ENCODE measurements at places on chromosomes 4 and X. TPM values are rescaled to one million over a fixed set of nuclear protein-coding genes. Genes with fewer than 3 reads are reported as not detected.

DNA sequence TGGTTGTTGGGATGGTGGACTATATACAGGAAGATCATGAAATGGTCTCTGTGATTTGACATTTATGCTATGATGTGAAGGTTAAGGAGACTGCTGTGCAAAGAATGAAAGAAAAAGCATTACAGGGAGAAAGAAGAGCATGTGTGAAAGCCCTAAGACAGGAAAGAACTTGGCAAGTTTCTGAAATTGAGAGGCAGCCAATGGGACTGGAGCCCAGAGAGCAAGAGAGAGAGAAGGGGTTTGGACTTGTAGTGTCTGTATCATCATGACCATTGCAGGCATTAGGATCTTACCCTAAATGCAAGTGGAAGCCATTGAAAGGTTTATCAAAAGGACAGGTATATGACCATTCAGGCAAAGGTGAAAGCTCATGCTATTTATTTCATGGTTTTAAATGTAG lies 147.1 kb downstream of the NAA11 start:
- H3K36me3 ChIP-seq: no peaks in the 10 kb centered on the region
- no peak for DNase-seq
- no peak overlapping the region for H3K4me3 ChIP-seq
- no peaks in the 10 kb centered on the region for H3K27me3 ChIP-seq
- H3K4me1 ChIP-seq: no peaks in the 10 kb centered on the region
- no peak overlapping the region for H3K27ac ChIP-seq

GRCh38 chr4:25144870-25145481 lies 15.3 kb downstream of the SEPSECS start:
- H3K4me1 ChIP-seq: no peaks in the 10 kb centered on the region
- no peaks in the 10 kb centered on the region for H3K36me3 ChIP-seq
- peak; percentile 5 for DNase-seq
- H3K27ac ChIP-seq: no peak overlapping the region
- H3K4me3 ChIP-seq: no peak overlapping the region

DNA sequence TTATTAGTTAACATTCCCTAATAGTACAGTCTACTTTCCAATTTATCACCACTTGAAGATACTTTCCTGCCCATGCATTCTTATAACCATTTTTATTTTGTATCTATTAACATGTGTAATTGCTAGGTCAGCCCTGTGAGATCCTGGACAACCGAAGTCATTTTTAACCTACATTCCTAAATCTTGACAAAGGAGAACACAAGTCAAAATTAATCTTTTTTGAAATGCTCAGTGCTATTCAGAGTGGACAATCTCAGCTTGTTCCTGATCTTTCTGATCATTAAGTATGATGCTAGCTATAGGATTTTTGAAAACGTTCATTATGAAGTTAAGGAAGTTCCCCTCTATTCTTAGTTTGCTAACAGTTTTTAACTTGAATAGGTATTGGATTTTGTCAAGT lies 37.5 kb downstream of the ANXA10 start:
- H3K27ac ChIP-seq: no peak overlapping the region
- H3K4me3 ChIP-seq: no peak overlapping the region
- DNase-seq: no peak

GRCh38 chr4:88353324-88353723 lies 25.3 kb upstream of the HERC6 start:
- H3K4me1 ChIP-seq: no peaks in the 10 kb centered on the region
- no peaks in the 10 kb centered on the region for H3K27me3 ChIP-seq
- H3K4me3 ChIP-seq: no peak overlapping the region

DNA sequence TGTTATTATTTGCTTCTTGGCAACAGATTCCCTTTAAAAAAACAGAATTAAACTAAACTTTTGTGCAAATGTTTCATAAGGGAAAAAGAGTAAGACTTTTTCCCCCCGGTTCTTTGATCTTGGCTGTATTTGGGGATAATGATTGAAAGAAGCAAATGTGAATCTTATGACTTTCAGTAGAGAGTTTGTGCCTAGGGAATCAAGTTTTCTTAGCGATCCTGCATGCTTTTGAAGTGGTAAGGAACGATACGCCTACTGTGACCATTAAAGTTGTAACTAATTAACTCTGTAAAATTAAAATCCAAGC lies 9.0 kb downstream of the ATP10D start:
- H3K27me3 ChIP-seq: no peaks in the 10 kb centered on the region
- no peaks in the 10 kb centered on the region for H3K4me1 ChIP-seq
- H3K27ac ChIP-seq: no peak overlapping the region
- H3K36me3 ChIP-seq: peaks cover 3% of the 10 kb centered on the region
- H3K4me3 ChIP-seq: no peak overlapping the region
- DNase-seq: no peak

- H3K4me3 ChIP-seq: no peak overlapping the region
- DNase-seq: no peak
- no peak overlapping the region for H3K27ac ChIP-seq
- H3K36me3 ChIP-seq: no peaks in the 10 kb centered on the region
Observed at GRCh38 chr4:181216501-181216900, 1026.7 kb upstream of the TENM3 start.

DNA sequence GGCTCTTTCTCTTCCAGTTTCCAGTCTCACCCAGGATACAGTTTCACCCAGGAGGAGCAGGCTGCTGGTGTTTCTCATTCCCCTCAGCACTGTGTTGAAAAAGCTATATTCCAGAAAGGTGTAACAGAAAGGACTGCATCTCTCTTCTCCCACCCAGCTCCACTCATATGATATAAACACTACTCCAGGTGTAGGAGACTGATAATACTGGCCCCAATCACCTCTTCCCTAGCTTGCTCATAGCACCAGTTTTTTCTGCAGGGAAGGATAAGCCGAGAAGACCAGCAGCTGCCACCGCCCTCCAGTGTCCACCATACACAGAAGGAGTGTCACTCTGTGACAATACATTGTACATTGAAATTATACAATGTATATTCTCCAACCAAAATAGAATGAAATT lies 105.5 kb upstream of the STK26 start:
- no peaks in the 10 kb centered on the region for H3K36me3 ChIP-seq
- H3K27ac ChIP-seq: no peak overlapping the region

DNA sequence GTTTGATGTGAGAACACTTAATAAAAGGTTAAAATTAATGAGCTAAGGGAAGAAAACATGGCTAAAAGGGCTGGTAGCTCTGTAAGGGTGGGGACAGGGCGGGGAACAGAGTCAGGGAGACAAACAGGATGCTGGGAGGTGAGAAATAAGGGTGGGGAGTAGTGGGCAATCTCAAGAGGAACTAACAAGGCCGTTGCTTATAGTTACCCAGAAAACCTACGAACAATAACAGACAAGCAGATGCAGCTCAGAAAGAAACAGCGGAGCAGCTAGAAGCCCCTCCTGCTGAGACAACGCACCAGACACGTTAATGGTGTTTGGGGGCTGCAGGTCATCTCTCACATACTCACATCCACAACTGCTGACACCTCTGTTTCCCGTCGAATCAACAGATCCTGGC lies 9.7 kb upstream of the KLF3 start:
- no peaks in the 10 kb centered on the region for H3K36me3 ChIP-seq
- H3K4me3 ChIP-seq: no peak overlapping the region
- no peaks in the 10 kb centered on the region for H3K27me3 ChIP-seq
- no peak for DNase-seq
- H3K4me1 ChIP-seq: no peaks in the 10 kb centered on the region

DNA sequence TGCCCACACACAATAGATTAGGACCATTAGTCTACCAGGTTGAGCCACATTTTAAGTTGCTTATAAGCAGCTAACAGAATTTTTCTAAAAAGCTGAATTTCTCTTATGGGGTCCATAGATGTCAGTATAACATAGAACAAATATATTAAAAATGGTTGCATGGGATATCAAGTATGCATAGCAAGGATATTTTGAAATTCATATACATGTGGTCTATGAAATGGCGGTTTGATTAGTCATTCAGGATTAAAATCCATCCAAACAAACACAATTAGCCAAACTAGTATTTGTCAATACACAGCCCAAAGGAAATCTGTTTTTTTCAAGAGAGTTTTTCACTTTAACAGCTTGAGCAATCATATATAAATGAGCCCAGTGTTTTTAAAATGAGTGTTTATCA lies 33.5 kb upstream of the AMOT start:
- H3K36me3 ChIP-seq: no peaks in the 10 kb centered on the region
- no peak overlapping the region for H3K4me3 ChIP-seq
- no peaks in the 10 kb centered on the region for H3K27me3 ChIP-seq
- H3K4me1 ChIP-seq: no peaks in the 10 kb centered on the region
- no peak for DNase-seq
- H3K27ac ChIP-seq: no peak overlapping the region

- no peaks in the 10 kb centered on the region for H3K36me3 ChIP-seq
- H3K27ac ChIP-seq: no peak overlapping the region
- no peaks in the 10 kb centered on the region for H3K27me3 ChIP-seq
- no peak overlapping the region for H3K4me3 ChIP-seq
- H3K4me1 ChIP-seq: no peaks in the 10 kb centered on the region
Observed at GRCh38 chr4:90584051-90584450, 456.9 kb downstream of the CCSER1 start.

The REELD1 gene
- not detected for total RNA-seq

The KIAA1210 gene
- total RNA-seq: not detected

The RHOXF1 gene
- total RNA-seq: not detected

The HS3ST1 gene
- 0.22 TPM for total RNA-seq

The ITM2A gene
- 40.7 TPM for total RNA-seq

The ZCCHC18 gene
- 2.1 TPM for total RNA-seq

Measured in astrocyte (in vitro differentiated cells and primary cell).